ENCODE measurements at places on chromosomes 2 and 18.

DNA sequence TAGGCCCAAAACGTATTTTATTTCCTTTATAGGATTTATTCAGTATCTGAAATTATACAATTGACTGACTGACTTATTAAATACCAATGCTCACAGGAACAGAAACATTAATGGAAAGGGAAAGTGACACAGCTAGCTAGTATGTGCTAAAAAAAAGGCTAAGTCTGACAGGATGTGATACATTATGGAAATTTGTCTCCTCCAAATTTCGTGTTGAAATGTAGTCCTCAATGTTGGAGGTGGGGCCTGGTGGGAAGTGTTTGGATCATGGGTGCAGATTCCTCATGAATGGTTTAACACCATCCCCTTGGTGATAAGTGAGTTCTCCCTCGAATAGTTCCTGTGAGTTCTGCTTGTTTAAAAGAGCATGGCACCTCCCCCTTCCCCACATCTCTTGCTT, 70.6 kb upstream of the WDR75 start:
- no peak for DNase-seq

DNA sequence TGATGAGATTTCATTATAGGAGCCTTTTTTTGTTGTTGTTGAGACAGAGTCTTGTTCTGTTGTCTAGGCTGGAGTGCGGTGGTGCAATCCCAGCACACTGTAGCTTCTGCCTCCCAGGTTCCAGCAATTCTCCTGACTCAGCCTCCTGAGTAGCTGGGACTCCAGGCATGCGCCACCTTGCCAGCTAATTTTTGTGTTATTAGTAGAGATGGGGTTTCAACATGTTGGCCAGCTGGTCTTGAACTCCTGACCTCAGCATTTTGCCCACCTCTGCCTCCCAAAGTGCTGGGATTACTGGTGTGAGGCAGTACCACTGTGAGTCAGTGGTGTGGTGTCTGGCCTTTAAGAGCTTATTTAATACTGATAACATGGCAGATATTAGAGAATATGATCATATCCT, 60.1 kb downstream of the MOB4 start:
- DNase-seq, result no peak

- no peak for DNase-seq
Observed at GRCh38 chr18:24362757-24363156, 34.9 kb downstream of the OSBPL1A start.

- DNase-seq, result no peak
Observed at GRCh38 chr18:59689756-59690155, 7.5 kb downstream of the CCBE1 start.

GRCh38 chr2:9543557-9543956, 12.1 kb downstream of the ADAM17 start:
- no peak for DNase-seq

Data from GM12878 (cell line).